ENCODE measurements at places on chromosomes 5 and 9.

DNA sequence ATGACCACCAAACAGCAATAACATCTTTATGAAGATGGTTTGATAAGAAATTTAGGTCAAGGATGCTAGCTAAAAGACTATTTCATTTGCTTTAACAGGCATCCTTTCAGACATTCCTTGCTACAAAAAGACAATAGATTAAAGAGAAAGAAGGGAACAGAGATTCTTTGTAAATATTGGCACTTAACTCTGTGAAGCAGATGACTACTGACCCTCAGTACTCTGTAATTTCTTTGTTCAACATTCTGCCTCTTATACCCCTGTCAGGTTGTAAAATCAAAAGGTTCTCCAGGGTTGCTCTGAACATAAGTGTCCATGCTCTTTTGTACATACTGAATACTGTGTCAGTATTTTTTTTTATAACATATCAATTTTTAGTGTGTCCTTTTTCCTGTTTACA is 610.6 kb upstream of the GRAMD2B start:
- DNase-seq: no peak

- DNase-seq: no peak
Measured at GRCh38 chr9:112789473-112789872, 38.9 kb downstream of the SNX30 start.

- no peak for DNase-seq
Measured at GRCh38 chr5:142600092-142600491, 85.8 kb downstream of the FGF1 start.

DNA sequence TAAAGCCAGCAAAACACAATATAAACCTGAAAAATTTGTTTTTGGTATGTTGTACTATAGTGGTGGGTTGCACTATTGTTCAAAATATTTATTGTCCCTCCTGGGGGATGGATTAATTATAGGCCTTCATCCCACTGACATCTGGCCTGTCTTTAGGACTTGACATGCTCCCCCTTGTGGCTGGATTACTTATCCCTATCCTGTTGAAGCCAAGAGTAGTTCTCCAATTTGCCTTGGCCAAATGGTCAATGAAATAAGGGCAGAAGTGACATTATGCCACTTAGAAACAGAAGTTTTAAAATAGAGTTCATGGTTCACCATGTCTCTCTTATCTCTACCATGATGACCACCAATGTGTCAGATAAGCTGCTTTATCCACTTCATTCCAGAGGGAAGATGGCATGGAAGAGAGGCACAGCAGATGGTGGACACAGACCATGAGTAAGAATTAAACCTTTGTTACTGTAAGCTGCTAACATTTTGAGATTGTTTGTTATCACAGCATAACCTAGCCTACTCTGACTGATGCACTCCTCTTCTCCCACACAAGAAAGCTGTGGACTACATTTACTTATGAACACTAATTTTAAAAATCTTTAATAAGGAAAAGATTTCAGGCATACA is 29.2 kb upstream of the ARHGEF28 start:
- no peak for DNase-seq
